ENCODE measurements at places on chromosomes 5 and 9.

DNA sequence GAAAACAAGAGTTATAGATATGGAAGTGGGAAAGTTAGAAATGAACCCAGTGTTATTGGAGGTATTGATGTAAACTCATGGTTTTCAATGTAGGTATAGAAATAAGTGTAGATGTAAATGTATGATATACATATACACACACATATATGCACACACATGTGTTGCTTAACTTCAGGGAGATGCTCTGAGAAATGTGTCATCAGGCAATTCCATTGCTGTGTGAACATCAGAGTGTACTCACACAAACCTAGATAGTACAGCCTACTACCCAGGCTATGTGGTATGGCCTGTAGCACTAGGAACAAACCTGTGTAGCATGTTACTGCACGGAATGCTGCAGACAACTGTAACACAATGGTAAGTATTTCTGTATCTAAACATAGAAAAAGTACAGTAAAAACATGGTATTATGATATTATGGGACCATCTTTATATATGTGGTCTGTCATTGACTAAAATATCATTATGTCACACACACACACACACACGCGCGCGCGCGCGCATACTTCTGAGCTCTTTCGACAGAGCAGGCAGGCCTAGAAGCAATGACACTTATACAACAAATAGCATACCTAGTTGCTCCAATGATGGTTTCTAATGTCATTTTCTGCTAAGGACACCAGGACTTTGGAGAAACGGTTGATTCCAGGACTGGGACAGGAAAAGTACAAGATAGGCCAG is 86.6 kb downstream of the MACROH2A1 start:
- DNase-seq: no peak

- DNase-seq: no peak
Observed at GRCh38 chr9:6777213-6777902, 19.6 kb downstream of the KDM4C start.

- DNase-seq: no peak
Observed at GRCh38 chr5:24623031-24623430, 21.7 kb downstream of the CDH10 start.

- DNase-seq: no peak
Observed at GRCh38 chr5:71884926-71885325, 165.9 kb downstream of the CARTPT start.

- no peak for DNase-seq
Observed at GRCh38 chr5:61964201-61964600, 341.8 kb upstream of the KIF2A start.

DNA sequence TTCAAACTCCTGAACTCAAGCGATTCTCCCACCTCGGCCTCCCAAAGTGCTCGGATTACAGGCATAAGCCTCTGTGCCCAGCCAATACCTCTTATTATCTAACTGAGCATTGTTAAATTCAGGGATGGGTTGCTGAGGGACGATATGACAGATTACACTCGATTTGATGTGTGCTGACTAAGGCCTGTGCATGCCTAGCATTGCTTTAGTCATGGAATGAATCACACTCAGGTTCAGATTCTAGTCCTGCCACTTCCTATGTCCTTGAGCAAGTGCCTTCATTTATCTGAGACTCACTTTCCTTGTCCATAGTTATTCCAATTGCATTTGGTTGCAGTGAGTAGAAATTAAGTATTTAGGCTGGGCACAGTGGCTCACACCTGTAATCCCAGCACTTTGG is 19.5 kb downstream of the THBS4 start:
- DNase-seq: no peak

DNA sequence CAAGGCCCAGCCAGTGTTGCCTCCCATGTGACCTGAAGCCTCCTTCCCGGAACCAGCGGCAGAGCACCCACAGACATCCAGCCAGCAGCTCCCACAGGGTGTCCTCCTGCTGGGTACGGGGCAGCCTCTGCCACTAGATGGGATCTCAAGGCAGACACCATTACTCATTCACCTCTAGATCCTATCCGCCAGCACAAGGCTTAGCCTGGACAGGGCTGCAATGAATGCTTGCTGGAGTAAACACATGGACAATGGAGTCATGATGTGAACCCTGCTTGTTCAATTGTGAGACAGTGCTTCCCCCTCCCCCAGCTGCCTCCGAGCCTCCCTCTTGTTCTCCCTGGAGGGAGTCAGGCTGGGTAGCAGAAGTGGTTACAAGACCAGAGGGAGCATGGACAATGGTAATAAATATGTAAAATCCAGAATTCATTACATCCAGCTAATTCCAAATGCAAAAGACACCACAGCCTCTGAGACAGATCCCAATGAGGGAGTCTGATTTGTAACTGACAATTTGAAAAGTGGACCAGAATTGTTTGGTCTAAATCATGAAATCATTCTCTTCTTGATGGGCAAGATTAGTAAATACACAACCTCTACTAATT is 132.0 kb downstream of the CRB2 start:
- no peak for DNase-seq
